Kasumi-1 (cell line): ENCODE measurements at places on chromosomes 12 and 14.

- no peak for DNase-seq
These were observed 12.7 kb upstream of the DNAH10 start for GRCh38 chr12:123749355-123749754.

GRCh38 chr12:52838609-52839435, 4.7 kb upstream of the KRT79 start:
- no peak for DNase-seq

- DNase-seq = peak; percentile 28
These were observed 163.3 kb downstream of the ETV6 start for GRCh38 chr12:11812586-11813437.

- DNase-seq = no peak
These were observed 183.4 kb downstream of the KIF26A start for GRCh38 chr14:104321802-104322130.

GRCh38 chr14:64604881-64605280, 55.1 kb downstream of the PPP1R36 start:
- no peak for DNase-seq

DNA sequence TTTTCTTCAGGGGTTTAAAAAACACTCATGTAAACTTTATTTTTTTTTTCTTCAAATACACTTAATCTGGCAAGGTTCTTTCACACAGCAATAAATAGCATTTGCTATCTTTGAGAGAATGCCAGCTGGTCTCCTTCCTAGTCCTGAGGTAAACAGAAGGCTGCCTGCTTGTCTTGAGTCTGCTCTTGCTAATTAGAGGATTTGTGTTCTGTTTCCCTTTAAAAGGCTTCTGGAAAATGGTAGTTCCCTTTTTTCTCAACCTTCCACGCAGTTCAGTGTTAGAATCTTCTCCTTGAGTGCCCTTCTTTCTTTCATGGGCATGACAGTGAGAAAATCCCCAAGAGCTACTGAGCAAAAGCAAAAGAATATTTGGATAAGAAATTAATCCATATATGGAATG, 92.3 kb upstream of the DCN start:
- peak; percentile 36 for DNase-seq

GRCh38 chr12:122308811-122309210, 42.5 kb upstream of the VPS33A start:
- DNase-seq = no peak

DNA sequence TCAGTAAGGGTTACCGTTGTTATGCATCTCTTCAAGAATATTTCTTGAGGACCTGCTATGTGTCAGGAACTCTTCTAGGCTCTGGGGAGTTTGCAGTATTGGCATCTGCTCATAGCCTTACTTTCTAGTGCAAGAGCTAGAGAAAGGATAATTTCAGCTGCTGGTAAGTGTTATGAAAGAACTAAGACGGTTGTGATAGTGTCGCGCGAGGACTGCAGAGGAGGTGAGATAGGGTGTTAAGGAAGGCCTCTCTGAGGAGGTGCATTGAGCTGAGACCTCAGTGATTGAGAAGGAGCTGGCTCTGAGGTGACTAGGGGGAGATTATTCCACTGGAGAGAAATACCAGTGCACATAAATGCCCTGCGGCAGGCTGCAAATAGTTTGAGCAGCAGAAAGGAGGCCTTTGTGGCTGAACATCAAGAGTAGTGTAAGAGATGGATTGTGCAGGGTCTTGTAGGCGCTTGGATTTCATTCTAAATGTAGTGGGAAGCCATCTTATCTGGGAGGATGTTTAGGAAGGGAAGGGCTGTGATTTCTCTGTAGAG, 824 bp downstream of the DDX55 start:
- DNase-seq = no peak

DNA sequence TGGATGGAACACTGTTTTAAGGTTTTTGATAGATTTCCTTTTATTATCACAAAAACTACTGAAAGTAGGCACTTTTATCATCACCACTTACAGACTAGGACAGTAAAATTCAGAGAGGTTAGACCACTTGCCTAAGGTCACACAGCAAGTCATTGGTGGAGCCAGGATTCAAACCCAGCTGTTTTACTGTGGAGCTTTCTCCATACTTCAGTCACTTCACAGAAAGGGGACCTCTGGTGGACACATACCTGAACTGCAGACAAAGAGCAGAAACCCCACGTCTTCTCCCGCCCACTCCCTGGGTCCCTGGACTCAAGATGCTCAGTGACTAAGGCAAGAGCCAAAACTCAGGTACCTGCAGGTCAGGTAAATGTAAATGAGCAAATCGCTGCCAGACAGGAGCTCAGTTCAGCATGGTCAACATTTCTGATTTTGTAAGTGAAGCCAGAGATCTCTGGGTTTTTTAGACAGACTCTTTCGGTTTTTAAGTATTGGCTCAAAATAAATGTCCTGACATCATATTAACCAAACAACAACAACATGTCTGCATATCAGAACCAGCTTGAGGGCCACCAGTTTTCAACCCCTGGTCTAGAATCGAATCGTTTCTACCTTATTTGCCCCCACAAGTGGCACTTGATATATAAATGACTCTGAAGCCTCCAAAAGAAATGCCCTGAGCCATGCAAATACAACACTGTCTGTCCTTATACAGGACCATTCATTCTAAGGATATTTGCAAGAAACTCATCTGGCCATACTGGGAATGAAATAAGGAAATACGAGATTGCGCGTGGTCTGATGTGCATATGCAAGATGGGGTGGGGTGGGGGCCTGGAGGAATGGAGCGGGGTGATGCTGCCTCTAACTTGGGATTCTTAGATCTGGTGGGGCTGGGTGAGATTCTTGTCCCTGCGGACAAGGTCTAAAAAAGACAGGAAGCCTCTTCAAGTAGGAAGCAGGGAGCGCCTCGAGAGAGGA, 110.9 kb downstream of the KSR2 start:
- DNase-seq = peak; percentile 79
